ENCODE measurements at places on chromosomes 11 and 22.

GRCh38 chr22:24096758-24097115 lies 84.5 kb upstream of the SUSD2 start:
- DNase-seq = no peak

GRCh38 chr11:34405079-34405858 lies 33.5 kb upstream of the CAT start:
- no peak for DNase-seq

GRCh38 chr11:44351006-44351660 lies 41.2 kb upstream of the ALX4 start:
- DNase-seq = no peak

- no peak for DNase-seq
Observed at GRCh38 chr11:18540207-18541009, 13.7 kb upstream of the TSG101 start.

DNA sequence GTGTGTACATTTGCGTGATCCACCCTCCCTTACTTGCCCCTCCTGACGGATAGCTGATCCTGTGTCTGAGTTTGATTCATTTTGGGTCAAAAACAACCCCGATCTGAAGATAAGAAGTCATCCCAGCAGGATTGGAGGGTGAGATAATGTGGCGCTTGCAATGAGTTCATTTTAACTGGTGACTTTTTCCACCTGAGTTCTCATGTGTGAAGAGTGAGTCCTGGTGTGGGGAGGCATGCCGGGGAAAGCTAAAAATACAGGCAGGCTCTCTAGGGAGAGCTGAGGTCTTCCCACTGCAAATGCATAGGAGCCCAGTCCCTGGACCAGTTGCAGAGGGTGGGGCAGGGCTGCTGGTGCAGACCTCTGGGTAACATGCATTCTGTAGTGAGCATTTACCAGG lies 35.7 kb upstream of the ELF5 start:
- DNase-seq = no peak

DNA sequence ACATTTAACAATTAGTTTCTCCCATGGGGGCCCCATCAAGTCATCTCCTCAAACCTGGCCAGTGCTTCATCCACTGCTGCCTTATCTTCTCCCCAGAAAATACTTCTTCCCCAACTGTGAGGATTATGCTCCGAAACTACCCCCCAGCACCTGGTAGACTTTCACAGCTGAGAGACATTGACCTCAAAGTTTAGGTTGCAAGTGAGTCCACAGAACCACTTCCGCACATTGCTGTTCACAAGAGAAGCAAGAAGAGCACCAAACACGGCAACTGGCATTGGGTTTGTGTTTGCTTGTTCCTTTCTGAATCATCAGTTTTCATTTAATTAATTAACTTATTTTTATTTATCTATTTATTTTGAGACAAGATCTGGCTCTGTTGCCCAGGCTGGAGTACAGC lies 6.1 kb downstream of the MCHR1 start:
- no peak for DNase-seq

DNA sequence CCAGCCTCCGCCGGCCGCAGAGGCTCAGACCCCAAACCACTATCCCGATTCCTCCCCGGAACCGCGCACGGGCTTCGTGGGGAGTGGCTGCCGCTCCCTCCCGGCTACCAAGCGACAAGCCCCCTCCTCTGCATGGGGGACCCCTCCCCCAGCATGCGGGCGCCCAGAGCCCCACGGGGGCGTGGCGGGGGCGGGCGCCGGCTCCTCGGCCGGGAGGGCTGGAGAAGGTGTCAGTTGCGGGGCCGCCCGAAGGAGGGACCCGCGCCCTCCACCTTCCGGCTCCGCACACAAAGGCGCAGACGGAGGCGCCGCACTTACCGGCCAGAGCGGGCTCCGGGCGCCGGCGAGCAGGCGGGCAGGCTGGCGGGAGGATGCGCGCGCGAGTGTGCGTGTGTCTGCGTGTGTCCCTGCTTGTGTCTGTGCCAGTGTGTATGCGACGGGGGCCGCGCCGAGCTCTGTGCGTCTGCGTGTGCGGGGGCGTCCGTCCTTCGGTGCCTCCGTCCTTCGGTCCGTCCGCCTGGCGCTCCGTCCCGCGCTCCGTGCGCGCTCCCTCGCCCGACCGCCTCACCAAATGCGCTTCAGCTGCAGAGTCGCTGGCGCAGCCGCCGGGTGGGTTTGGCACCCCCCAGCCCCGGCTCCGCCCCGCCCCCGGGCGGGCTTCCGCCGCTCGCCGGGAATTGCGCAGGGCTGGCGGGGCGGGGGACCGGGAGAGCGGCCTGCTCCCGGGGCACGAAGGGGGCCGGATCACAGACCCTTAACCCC lies at the start of gene PTPN5:
Gene PTPN5 (minus strand): TSS at position 592 of the 762 bp plus-strand sequence. CDS start 19,840 bp downstream, outside the sequence.
- no peak for DNase-seq

- no peak for DNase-seq
Observed at GRCh38 chr11:133560472-133560855, 28.2 kb upstream of the OPCML start.

- no peak for DNase-seq
Observed at GRCh38 chr11:2867722-2868505, 17.7 kb downstream of the CDKN1C start.

DNA sequence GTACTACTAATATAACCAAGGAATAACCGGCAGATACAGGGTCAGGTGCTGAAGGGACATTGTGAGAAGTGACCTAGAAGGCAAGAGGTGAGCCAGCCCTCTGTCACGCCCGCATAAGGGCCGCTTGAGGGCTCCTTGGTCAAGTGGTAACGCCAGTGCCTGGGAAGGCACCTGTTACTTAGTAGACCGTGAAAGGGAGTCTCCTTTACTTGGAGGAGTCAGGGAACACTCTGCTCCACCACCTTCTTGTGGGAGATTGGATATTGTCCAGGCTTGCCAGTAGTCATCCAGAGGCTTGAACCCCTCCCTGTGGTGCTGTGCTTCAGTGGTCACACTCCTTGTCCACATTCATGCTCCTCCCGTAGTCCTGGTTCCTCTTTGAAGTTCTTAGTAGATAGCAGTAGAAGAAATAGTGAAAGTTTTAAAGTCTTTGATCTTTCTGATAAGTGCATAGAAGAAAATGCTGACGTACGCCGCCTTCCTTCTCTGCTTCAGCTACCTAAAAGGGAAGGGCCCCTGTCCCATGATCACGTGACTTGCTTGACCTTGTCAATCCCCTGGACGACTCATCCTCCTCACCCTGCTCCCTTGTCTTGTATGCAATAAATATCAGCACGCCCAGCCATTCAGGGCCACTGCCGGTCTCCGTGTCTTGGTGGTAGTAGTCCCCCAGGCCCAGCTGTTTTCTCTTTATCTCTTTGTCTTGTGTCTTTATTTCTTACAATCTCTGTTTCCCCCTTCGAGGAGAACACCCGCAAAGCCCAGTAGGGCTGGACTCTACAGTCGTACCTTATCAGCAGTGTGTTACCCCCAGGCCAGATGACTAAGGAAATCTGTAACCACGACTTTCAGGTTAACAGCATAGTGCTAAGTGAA lies 6.1 kb downstream of the NUP50 start:
- no peak for DNase-seq

DNA sequence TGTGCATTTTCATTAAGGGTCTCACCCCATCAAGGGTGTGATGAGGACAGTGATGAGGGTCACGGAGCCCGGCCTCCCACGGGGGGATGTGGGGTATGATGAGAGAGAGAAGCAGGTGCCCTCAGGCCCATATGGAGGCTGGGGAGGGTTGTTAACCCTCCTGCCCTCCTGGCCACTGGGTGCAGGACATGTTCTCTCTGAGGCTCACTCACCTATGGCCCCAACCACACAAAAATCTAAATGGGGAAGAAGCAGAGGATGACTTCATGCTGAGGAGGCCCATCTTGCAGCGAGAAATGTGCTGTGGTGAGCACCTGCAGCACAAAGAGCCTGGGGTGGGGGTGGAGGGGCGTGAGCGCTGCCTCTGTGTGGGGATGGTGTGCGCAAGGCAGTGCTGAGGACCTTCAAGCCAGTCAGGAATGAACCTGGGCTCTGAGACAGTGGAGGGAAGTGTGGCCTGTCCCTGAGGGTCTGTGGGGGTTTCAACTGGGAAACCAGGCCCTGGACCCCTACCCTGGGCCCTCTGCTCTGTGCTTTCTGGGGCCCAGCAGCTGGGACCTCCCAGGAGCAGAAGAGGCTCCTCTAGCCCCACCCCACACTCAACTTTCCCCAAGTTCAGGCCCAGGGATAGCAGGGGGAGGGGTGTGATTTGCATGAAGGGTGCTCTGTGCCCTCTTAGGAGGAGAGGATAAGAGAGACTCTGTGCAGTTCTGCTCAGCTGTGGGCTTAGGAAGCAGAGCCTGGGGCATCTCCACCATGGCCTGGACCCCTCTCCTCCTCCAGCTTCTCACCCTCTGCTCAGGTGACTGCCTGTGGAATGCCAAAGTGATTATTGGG lies 43.0 kb upstream of the TOP3B start:
- DNase-seq = no peak

GRCh38 chr11:118804094-118804493 lies 13.1 kb upstream of the DDX6 start:
- DNase-seq = no peak

DNA sequence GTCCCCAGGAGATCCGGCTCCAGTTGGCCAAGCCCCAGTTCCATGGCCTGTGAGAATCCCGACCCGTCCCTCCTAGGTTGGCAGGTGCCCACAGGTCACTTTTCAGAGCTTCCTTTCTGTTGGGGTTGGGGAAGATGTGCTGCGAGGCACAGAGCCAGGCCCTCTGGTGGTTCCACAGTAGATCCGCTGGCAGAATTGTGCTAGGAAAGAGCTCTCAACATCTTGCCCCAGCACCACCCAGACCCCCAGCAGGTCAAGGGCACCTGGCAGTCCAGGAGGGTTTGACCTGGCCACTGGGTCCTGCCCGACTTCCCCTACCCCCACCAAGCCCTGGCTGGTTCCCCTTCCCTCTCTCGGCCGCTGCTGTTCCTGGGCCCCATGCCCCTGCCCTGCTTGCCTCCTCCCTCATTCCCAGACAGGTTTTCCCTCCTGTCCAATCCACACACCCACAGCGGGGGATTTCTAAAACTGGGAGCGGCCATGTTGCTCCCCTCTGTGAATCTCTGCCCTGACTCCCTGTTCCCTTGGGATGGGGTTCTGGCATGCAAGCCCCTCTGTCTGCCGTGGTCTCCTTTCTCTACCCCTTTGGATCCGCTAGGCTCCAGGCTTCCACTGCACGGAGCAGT lies 26.2 kb upstream of the GCAT start:
- DNase-seq = no peak

DNA sequence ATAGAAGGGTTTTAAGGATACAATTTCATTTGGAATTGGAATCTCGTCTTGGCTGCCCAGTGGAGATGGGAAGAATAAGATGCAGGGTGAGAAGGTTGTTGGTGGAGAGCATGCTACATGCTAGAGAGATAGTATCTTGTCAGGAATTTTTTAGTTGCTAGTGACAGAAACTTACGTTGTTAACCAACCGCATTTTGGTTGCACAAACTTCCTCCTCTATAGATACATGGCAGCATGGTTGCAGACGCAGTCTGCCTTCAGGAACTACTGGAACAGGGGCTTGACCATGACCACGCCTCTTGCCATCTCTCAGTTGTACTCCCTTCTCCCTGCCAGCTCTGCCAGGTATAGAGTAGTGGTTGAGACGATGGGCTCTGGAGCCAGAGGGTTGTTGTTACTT lies 13.5 kb upstream of the CCDC90B start:
- DNase-seq = no peak

DNA sequence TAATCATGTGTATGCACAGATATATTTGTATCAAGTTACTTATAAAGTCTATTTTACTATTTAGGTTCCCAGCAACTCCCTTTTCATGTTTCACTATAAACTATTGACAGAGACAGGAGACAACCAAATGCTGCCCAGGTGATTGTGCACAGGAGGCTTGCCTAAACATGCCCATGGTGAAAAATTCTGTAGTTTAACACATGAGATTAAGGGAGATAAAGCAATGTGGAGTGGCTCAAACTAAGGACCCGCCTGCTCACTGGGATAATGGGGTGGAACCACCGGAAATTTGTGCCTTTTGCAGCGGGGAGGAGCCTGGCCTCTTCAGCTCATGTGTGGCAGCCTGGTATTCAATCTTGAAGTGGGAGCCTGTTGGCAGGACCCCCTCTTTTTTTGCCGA lies 459.5 kb upstream of the CNTN5 start:
- DNase-seq = no peak

DNA sequence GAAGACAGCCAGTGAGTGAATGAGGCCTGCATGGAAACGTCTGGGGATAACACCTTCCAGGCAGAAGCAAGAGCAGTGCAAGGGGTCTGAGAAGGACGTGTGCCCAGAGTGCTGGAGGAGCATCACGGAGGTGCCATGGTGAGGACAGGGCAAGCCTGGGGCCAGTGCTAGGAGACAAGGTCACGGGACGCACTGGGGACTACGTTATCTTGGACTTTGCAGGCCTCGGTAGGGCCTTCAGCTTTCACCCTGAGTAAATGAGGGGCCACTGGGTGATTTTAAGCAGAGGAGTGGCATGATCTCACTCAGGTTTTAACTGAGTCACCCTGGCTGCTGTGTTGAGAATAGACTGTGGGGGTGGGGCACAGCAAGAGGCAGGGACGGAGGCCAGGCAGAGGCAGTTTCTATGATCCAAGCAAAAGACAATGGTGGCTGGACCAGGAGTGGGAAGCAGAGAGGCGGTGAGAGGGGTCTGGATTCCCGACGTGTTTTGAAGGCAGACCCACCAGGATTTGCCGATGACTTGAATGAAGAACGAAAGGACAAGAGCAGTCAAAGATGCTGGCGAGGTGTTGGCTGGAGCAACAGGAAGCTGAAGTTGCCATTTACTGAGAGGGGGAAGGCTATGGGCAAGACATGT lies 102.7 kb upstream of the PARVA start:
- DNase-seq = no peak

GRCh38 chr11:1630271-1630670 lies 696 bp downstream of the KRTAP5-5 start:
- DNase-seq = no peak

DNA sequence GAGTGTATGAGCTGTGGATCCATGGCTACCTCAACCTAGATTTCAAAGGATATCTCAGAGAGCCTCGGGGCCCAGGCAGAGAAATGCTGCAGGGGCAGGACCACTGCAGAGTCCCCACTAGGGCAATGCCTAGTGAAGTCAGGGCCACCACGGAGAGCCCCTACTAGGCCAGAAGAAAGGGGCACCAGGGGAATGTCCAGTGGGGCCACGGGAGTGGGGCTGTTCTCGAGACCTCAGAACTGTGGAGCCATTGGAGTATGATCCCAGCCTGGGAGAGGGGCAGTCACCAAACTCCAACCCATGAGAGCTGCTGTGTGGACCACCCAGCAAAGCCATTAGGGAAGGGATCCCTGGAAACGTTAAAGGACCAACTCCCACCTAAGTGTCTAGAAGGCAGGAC lies 24.5 kb downstream of the RTL6 start:
- DNase-seq = no peak

GRCh38 chr11:130476200-130476921 lies 27.9 kb downstream of the ADAMTS15 start:
- no peak for DNase-seq

Measured in right lung (tissue), 10 donors.